NCI-H1694 (cell line): ENCODE measurements at places on chromosomes 4 and X.
A peak's percentile ranks its signal among the peaks of the same experiment; 100 is the strongest.

GRCh38 chr4:123417813-123418212 is 21.2 kb downstream of the SPRY1 start:
- DNase-seq, result no peak

DNA sequence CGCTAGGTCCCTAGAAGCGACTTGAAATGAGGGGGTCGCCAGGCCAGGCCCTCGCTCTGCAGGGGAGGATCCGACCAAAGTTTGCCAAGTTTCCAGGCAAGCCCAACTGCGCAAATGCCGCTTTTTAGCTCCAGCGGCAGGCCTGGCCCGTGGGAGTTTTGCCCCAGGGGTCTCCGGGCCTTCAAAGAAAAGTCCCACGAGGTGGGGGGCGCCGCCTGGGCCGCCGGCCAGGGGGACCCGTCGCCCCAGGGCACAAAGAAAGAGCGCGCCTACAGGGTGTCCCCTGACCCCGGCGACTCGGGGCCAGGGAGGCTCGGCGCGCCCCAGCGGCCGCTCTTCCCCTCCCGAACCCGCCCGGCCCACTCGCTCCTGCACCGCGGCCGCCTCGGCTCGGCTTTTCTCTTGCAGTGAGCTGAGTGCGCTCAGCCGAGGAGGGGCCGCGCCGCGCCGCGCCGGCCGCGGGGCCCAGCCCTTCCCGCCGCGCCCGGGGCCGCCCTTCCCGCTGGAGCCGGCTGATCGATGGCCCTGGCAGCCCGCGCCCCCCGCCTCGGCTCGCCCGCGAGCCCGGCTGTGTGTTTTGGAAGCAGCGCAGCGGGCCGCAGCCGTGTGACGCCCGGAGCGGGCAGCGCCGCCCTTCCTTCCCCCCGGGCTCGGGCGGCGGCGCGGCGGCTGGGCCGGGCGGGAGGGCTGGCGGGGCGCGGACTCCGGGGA is 754 bp upstream of the KLF3 start:
- no peak for DNase-seq

GRCh38 chr4:36747277-36748129 is 466.1 kb downstream of the DTHD1 start:
- DNase-seq, result no peak

DNA sequence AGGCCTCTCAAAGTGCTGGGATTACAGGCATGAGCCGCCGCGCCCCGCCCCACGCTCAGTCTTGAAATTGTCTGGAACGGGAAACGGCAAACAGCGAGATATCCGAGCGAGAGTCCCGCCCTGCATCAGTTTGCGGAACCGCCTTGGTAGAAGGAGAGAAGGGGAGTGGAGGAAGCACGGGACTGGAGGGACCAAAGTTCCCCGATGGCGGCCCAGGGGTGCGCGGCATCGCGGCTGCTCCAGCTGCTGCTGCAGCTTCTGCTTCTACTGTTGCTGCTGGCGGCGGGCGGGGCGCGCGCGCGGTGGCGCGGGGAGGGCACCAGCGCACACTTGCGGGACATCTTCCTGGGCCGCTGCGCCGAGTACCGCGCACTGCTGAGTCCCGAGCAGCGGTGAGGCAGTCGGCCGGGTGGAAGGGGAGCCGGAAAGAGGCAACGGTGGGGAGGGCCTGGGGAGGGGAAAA is at the start of gene BST1:
TSS of gene BST1 (plus strand) at position 125 of the 463 bp plus-strand sequence. CDS start at position 205, 80 bp downstream.
- no peak for DNase-seq

DNA sequence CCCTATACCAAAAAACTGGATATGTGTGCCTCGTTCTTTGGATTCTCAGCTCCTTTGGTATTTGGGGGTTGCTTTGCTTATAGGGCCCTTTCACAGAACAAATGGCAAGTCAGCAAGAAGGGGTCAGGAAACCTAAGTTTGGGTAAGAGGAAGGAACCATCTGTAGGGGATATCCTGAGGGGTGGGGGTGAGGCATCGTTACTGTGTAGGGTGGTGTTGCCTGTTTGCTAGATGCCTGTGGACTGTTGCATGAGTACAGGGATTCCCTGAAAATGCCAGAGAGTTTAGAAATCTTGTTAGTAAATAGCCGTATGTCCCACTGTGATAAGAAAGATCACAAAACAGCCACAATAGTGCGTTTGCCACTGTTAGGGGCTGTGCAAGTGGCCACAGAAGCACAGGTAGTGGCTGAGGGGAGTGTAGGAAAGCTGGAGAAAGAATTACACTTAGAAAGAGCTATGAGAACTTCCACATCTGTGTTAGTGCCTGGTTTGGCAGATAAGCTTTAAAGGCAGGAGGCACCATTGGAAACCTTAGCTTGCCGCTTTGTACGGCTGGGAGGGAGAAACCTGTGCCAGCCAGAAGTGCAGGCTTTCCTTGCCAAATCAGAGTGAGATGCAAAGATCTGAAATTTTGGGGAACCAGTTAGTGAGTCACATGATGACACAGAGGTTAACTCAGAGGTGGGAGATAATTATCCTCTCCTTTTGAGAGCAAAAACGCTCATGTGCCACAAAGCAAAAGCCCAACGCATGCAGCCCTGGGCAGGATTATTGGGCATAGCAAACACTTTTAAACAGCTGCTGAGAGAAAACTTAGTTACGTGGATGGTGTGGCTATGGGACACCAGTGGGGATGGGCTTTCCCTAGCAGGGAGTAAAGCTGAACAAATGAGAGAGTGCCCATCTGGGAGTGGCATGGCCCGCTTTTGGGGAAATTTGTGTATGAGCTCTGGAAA is 343.7 kb downstream of the ARAP2 start:
- no peak for DNase-seq

GRCh38 chr4:125013891-125014290 is 300.9 kb upstream of the FAT4 start:
- DNase-seq, result no peak

GRCh38 chr4:76339364-76339763 is 32.8 kb downstream of the STBD1 start:
- no peak for DNase-seq

DNA sequence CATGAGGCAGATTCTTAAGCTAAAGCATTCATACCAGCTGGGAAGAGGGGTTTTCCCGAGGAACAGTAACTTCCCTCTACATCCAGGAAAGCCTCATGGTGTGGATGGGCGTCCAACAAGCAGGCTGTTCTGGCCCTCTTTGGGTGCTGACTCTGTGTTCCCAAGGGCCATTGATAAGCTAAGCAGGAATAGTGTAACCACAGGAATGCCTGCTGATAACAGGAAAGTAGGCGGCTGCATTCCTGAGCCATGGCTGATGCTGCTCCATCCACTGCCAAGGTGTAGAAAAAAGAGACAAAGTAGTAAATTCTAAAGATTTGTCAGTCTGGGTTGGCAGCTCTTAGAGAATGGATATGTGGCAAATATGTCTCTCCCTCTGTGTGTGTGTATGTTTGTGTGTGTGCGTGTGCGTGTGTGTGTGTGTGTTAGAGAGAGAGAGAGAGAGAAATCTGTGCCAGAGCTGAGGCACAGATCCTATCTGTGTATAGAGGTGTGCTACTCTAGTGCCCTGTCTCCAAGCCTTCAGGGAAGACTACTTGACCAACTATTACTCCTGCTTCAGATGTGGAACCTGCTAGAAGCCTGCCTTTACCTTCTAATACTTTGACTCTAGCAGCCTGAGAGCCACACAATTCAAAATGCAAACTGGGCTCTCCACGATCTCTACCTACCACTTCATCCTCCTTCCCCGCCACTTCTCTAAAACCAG is 353.1 kb upstream of the NR3C2 start:
- no peak for DNase-seq

DNA sequence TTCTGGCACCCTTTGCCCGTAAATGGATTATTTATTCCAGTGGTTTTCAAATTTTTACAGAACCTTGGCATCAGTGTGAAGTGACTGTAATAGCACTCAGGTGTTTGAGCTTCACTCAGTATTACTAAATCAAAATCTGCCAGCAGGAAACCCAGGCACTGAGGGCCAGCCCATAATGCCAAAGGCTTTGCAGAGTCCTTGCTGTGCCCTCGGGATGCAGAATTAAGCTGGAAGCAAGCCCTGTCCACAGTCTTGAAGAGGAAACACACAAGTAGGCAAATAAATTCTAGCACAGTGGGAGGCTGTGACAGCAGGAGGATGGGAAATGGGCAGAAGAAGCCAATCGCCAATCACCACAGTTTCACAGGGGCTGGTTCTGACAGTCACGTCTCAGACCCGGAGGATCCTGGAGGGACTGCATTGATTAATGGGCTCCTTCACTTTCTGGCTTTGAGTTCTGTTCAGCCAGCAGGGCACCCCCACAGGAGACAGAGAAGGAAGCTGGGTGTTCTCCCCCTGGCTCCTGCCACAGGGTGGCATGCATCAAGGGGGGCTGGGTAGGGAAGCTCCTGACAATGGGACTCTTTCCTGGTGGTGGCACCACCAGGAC is 138.8 kb downstream of the MTNR1A start:
- DNase-seq, result no peak

DNA sequence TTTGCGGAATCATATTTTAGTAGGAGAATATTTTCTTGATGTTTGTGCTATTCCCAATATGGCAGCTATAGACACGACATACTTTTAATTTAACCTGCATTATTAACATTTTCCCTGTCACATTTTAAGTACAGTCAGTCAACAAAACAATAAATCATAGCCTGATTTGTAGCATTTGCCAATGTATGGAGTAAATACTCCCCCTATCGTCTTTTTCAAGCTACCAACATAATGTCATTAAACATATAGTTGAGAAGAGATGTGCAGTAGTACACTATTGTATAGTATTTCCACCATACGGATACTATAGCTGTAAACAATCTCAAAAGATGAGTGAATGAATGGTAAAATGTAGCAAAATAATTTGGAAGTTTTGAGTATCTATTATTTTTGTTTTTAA is 303.7 kb upstream of the MAGEB2 start:
- no peak for DNase-seq

- DNase-seq, result peak; percentile 78
Observed at GRCh38 chrX:75522565-75523431, at the start of gene ZDHHC15. Gene ZDHHC15 (minus strand): TSS chrX:75523037. CDS start chrX:75523024, 13 bp downstream.

DNA sequence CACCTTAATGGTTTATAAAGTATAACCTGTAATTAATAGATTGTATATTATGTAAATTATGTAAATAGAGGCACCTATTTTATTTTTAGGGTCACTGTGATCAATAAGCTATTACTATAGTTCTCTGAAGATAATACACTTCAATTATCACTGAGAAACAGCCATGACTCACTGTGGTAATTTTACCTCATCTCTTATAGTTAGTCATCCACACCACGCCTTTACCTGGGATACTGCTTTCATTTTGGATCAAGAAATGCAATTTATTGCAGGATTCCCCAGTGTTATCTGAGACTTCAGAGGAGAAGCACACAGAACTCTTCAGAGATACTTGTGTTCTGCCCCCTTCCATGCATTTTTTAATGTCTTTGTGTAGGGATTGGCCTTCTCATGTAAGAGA is 348.1 kb upstream of the ATOH1 start:
- no peak for DNase-seq

DNA sequence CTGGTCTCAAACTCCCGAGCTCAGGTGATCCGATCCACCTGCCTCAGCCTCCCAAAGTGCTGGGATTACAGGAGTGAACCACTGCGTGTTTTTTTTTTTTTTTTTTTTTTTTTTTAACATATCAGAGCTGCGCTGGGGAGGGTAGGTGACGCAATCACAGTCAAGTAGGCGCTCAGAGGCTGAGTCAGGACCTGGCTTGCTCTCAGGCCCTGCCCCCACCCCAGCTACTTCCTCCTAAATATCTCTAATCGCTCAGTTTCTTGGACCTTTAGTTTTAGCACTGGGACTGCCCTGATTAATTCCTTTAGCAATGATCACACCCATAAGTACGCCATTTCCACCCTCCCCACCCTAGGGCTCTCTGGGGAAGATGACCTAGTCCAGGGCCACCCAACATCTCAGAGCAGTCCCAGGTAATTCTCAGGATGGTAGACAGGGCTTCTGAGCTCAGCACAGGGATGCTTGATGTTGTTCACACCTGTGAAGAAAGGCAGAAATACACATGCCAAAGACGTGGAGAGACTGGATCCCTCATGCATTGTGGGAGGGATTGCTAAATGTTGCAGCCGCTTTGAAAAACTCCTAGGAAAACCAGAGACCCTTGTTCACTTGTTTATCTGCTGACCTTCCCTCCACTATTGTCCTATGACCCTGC is 50.2 kb downstream of the DDX3X start:
- DNase-seq, result no peak

GRCh38 chrX:25005382-25006185 is 10.2 kb downstream of the ARX start:
- DNase-seq, result no peak

DNA sequence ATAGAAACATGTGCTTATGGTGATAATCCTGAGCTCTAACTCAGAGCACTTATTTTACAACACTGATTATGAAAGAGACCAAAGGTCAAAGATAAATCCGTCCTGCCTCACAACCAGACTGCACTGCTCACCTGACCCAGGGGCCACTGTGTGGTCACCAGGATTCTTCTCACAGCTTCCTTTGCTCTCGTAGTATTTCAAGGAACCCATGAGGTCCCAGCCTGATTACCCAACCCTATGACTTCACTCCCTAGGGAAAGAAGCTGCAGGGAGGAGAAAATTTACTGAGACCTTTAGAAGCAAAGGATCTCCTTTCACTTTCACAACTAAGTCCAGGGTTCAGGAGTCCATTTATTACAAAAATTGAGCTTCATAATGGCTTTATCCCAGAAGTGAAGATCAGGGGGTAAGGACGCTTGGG is 9.6 kb downstream of the SLC25A5 start:
- no peak for DNase-seq

- DNase-seq, result no peak
Observed at GRCh38 chr4:2091990-2092668, 33.0 kb downstream of the NAT8L start.

DNA sequence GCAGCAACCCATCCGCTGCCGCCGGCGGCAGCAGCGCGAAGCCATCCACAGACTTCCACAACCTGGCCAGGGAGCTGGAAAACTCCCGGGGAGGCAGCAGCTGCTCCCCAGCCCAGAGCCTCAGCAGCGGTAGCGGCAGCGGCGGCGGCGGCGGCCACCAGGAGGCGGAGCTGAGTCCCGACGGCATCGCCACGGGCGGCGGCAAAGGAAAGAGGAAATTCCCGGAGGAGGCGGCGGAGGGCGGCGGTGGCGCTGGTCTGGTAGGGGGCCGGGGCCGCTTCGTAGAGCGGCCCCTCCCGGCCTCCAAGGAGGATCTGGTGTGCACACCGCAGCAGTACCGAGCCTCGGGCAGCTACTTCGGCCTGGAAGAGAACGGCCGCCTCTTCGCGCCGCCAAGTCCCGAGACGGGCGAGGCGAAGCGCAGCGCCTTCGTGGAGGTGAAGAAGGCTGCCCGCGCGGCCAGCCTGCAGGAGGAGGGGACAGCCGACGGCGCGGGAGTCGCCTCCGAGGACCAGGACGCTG is 4.9 kb downstream of the PRDM8 start:
- no peak for DNase-seq

DNA sequence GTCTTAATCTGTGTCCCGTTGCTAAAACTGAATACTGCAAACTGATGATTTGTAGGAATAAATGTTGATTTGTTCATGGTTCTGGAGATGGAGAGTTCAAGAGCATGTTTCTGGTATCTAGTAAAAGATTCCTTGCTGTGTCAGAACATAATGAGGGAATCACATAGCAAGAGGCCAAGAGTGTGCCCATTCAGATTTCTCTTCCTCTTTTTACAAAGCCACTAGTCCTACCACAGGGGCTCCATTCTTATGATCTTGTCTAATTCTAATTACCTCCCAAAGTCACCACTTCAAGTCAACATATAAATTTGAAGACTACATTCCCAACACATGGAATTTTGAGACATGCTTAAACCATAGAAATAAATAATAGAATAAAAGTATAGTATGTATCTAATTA is 608.8 kb upstream of the EPHA5 start:
- DNase-seq, result no peak

- no peak for DNase-seq
Observed at GRCh38 chr4:70120323-70120722, 33.7 kb upstream of the PRR27 start.

GRCh38 chr4:14669371-14669770 is 332.9 kb upstream of the CPEB2 start:
- DNase-seq, result no peak

- no peak for DNase-seq
Observed at GRCh38 chrX:18649498-18649951, 22.4 kb downstream of the RS1 start.
